ENCODE measurements at places on chromosomes 12 and 14.

GRCh38 chr12:62599854-62600437, 133.3 kb downstream of the MON2 start:
- DNase-seq = no peak

- DNase-seq = no peak
These were observed 520.7 kb downstream of the NRXN3 start for GRCh38 chr14:78690836-78691235.

DNA sequence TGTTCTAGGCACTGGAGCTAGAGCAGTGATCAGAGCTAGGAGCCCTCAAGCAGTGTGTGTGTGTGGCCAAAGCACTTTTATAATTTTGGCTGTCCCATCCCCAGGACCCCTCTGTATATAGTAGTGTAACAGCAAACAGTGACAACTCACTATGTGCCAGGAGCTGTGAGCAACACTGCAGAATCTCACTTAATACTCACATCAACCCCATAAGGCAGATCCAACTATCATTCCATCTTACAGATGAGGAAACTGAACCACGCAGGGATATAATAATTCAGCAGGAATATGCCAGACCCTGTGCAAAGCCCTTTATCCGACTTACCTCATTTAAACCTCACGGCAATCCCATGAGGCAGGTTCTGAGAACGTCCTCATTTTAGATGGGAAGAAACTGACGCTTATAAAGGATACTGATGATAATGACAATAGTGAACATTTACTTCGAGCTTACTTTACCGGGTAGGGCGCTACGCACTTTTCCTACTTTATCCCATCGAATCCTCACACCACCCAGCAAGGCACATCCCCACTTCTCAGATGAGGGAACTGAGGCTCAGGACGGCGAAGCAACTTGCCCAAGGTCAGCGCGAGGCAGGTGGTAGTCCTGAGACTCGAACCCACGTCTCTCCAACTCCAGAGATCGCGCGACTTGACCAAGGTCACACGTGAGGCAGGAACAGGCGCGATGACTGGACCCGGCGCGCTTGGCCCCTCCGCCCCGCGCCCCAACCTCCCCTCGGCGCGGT, 687 bp downstream of the RAB35 start:
- peak; percentile 67 for DNase-seq

GRCh38 chr12:117298648-117299225, 62.7 kb downstream of the NOS1 start:
- DNase-seq = no peak

GRCh38 chr12:29782285-29782870, 1.4 kb downstream of the TMTC1 start:
- peak; percentile 72 for DNase-seq

- DNase-seq = no peak
These were observed 30.2 kb downstream of the ARL6IP4 start for GRCh38 chr12:123010681-123011080.

DNA sequence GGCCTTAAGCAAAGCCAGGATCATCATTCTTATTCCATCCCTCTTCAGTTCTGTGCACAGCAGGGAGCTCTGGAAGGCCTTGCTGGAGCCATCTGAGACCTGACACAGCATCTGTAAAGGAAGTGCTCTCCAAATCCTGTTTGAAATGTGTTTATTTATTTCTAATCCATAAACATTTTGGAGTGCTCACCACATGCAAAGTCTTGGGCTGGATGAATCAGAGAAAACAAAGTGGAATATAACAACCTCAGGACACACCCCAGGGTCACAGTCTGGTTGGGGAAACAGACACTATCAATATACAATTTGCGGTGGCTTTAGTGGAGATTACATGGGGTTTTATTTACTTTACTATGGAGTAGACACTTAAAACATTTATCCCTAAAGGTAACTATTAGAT, 54.3 kb downstream of the BMP4 start:
- no peak for DNase-seq

DNA sequence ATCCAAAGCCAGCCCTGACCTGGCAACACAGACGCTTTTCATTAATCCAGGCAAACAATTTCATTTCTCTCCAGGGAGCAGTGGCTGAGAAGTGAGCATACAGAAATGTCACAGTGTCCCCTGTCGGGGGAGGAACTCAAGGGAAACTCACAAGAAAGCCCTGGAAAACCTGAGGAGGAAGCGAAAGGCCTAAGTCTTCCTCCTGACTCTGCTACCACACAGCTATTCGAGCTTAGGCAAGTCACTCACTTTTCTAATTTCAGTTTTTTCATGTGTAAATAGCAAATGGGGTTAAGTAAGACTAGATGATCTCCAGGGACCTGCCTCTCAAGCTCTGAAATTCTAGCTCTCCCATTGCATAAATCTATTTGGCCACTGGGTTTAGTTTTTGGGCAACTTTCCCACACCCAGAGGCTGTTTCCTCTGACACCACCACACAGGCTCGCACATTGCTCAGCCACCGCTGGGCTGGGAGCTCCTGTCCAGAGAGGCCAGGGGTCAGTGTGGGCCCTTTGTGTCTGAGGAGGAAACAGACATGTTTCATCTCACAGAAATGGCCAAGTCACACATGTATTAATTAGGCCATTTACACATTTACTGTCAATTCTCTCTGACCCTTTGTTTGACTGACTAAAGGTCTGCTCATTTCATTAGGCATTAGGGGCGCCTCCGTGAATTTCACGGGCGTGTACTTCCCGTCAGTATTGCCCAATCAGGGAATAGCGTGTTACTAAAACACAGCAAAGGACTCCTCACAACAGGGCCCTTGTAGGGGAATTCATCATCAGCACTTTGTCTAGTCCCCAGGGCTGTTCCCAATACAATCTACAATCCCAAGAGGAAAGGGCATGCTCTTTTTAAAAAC, 9.8 kb upstream of the PNMA1 start:
- no peak for DNase-seq

DNA sequence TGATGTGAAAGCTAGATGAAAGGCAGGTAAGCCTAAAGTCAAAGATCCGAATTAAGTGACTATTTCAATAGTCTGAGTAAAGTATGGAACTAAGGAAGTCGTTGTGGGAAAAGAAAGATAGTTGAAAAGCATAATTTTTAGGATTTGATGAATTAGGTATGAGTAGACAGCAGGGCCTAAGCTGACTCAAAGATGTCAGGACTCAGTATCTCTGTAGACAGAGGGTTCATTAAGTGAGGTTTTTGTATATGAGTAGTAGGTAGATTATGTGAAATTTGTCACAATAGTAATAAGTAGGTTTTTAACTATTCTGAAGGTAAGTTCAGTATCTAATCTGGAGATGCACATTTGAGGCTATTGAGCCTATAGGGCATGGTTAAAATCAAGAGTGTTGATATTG, 196.4 kb downstream of the RASSF9 start:
- DNase-seq = no peak
